ENCODE measurements at places on chromosomes 12 and 14.

- DNase-seq = peak; percentile 33
Observed at GRCh38 chr12:48489012-48489411, 6.7 kb downstream of the C12orf54 start.

DNA sequence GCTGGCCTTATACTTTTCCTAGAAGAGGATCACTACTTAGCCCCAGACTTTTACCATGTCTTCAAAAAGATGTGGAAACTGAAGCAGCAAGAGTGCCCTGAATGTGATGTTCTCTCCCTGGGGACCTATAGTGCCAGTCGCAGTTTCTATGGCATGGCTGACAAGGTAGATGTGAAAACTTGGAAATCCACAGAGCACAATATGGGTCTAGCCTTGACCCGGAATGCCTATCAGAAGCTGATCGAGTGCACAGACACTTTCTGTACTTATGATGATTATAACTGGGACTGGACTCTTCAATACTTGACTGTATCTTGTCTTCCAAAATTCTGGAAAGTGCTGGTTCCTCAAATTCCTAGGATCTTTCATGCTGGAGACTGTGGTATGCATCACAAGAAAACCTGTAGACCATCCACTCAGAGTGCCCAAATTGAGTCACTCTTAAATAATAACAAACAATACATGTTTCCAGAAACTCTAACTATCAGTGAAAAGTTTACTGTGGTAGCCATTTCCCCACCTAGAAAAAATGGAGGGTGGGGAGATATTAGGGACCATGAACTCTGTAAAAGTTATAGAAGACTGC is 1.5 kb downstream of the MGAT2 start:
- no peak for DNase-seq

DNA sequence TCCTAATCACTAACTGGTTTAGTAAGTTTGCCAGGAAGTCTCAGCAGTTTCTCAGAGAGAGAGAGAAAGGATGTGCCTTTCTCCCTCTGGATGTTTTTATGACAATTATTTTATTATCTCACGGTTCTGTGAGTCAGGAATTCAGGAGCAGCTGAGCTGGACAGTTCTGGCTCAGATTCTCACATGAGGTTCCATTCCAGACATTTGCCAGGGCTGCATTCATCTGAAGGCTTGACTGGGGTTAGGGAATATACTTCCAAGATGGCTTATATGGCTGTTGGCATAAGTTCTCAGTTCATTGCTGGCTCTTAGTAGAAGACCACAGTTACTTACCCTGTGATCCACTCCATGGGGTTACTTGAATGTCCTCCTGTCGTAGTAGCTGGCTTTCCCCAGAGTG is 101.2 kb upstream of the ATF7IP start:
- DNase-seq = peak; percentile 28

DNA sequence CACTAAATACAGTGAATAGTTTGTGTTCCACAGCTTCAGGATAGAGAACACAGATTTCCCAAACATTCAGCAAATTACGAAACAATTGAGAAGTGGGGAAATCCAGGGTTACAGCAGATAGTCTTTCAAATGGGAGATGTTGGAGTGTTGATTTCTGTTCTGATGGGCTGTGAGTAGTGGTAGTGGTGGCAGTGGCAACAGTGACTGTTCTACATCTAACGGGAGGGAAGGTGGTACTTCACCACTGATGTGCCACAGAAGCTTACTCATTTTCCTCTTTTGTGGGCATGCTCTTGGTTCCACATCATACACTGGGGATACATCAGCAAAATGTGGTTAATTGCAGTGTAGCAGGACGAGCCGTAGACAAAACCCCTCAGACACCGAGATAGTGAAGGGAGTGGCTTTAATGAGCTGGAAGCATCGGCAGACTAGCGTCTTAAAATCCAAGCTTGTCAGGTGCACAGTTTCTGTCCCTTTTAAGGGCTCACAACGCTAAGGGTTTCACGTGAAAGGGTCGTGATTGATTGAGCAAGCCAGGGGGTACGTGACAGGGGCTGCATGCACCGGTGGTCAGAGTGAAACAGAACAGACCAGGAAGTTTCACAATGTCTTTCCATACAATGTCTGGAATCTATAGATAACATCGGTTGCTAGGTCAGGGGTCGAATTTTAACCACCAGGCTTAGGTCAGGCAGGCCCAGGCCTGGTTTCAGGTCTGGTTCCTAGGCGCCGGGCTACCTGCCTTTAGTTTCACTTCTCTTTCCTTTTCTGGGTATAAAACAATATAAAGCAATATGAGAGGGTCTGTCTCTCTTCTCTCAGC is 330.6 kb upstream of the FBXO33 start:
- DNase-seq = no peak

DNA sequence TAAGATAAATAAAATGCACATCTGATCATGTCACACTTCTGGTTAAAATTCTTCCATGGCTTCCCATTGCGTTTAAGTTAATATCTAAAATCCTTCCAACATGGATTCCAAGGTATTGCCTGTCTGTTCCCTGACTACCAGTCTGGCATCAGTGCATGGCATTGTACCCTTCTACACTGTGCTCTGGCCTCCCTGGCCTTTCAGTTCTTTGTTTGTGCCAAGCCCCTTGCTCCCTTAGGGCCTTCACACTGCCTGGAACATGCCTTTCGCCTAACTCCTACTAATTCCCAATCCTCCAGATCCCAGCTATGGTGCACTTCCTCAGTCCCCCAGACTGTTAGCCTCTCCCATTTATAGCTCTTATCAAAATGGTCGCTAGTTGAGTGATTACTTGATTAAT is 6.3 kb downstream of the CIPC start:
- DNase-seq = no peak

- no peak for DNase-seq
Observed at GRCh38 chr12:80818878-80819277, 102.2 kb downstream of the MYF5 start.

GRCh38 chr12:60308366-60308991 is 712.6 kb downstream of the SLC16A7 start:
- peak; percentile 44 for DNase-seq

DNA sequence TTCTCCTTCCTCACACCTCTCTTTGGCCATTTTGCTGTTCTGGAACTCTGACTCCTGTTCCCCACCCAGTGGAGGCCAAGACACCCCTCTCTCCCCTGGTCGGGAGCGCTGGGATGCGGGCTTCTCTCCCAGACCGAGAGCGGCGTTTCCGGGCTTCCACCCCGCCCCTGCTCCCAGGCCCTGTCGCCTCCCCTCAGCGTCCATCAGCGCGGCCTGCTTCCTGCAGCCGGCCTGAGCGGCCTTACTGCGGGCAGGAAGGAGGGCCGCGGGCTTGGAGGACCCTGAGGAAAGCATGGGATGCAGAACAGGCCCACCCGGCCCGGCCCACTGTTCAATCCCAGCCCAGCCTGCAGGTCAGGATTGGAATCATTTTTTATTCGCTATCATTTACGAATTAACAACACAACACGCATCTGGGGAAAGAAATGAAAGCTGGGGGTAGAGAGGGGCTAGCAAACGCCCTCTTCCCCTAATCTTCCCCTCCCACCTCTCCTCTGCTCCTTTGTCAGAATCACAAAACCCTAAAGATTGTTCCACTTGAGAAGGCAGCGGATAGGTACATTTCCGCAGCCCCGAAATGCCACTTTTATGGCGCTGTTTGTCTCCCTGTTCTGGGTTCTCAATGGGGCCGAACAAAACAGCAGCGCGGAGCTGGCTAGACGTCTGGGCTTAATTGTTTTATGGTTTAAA is 3.8 kb upstream of the HOXC8 start:
- no peak for DNase-seq

DNA sequence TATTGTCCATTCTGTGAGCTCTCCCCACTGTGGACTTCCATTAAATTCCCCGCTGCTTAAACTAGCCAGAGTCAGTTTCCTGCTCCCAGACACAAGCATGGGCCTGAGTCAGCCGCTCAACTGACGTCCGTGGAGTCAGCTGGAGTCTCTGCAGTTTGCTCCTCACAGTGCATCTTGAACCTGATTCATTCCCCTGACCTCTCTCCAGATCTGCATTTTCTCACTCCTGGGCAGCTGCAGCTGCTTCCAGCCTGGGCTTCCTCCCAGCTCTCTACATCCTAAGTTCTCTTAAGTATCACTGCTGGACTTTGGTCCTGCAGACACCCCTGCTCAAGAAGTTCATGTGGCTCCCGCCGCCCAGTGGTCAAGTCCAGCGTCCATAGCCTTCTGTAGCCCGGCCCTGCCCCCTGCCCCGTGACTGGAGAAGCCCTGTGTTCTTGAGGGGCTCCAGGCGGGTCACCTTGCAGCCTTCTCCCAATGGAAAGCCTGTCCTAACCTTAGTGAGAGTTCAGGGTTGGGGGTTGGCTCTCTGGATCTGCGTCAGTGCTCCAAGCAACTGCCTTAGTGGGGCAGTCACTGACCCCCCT is 20.0 kb downstream of the NFKBIA start:
- DNase-seq = peak; percentile 86

- DNase-seq = no peak
Observed at GRCh38 chr12:67647181-67647798, 1.3 kb upstream of the DYRK2 start.

DNA sequence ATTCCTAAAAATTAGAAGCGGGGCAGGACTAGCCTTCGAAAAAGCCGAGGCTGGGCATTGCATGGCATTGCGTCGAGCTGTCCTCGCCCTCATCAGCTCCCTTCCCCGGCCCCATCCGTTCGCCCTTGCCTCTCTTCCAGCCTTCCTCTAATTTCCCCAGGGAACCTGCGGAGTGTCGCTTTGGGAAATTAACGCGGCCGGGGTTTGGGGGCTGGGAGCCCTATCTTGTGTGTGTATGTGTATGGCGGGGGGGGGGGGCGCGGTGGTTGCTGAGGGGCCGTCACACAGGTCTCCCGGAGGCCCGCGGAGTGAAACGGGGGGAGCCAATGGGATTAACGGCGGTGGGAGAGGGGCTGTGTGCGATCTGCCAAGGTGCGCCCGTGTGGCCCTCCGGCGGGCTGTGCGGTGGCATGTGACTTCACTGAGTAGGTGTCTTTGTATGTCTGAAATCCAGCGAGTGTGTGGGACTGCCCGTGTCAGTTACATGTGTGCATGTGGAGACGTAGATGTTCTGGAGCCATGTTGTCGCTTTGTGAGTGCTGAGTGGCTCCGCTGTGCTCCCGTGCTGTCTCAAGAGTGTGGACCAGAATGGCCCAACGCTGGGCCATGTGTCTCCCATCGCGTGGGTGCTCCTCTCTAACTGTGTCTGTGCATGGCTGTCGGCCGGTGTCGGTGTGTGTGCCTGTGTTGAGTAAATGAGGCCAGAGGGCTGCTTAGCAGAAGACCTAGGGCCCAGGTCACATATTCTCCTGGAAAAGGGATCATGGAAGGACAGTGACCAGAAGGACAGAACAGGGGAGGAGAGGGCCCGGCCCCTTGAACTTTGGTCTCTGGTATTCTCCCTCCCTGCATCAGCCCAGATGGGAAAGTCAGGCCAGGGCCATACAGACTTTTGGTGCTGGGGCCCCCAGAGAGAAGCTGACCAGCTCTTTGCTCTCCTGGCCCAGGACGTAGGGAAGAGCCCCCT is 1.5 kb downstream of the PTMS start:
- DNase-seq = no peak

DNA sequence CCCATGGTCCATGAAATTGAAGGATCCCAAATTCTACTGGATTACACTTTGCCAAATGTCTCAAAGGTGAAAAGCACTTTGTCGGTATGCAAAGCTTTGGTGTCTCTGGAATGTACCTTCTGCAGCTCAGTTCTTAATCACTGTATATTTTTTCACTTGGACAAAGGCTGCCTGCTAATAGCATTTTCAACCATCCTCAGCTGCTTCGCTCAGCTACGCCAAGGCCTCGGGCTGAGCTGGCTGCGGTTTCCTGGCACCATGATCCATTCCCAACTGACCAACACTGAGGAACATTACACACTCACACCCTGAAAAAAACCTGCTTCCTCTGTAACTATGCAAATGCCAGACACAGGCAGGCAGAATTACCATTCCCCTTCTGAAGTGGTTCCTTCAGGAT is 335.2 kb downstream of the DPF3 start:
- peak; percentile 26 for DNase-seq

DNA sequence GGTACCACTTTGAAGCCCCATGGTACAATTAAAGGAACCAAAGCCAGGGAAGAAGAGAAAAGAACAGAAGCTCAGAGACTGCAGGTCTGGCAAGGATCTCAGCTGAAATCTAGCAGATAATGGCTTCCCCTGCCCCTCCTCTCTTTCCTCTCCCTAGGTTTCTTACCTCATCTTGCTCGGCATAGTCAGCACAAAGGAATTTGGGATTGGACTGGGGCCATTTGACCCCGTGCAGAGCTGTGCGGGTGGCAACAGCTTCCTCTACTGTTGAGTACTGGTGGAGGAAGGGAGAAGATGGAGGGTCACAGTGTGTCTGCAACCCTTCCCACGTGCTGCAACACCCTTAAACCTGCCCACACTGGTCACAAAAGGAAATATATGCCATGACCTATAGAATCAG is 4.7 kb upstream of the CDH24 start:
- DNase-seq = peak; percentile 97

GRCh38 chr12:230925-231671 is 17.1 kb upstream of the SLC6A12 start:
- no peak for DNase-seq

Measured in fibroblast of skin of right biceps (primary cell).